Uterus (tissue), 4 donors: ENCODE measurements at places on chromosomes 11 and 22.

DNA sequence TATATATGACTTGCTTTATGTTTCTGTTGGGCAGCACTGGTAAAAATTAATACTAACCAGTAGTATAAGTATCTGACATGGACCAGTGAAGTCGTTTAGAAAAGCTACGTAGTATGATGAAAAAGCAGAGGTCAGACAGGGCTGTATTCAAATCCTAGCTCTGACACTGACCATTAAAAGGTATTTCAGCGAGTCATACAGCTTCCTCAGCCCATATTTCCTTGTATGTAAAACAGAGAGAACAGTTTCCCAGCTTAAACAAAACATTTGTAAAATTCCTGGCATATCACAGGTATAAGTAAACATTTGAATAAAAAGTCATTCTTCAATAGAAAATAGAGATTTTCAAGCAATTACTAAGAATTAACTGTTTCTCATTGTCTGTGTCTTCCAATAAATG is 4.2 kb downstream of the NOX4 start:
- DNase-seq = no peak

DNA sequence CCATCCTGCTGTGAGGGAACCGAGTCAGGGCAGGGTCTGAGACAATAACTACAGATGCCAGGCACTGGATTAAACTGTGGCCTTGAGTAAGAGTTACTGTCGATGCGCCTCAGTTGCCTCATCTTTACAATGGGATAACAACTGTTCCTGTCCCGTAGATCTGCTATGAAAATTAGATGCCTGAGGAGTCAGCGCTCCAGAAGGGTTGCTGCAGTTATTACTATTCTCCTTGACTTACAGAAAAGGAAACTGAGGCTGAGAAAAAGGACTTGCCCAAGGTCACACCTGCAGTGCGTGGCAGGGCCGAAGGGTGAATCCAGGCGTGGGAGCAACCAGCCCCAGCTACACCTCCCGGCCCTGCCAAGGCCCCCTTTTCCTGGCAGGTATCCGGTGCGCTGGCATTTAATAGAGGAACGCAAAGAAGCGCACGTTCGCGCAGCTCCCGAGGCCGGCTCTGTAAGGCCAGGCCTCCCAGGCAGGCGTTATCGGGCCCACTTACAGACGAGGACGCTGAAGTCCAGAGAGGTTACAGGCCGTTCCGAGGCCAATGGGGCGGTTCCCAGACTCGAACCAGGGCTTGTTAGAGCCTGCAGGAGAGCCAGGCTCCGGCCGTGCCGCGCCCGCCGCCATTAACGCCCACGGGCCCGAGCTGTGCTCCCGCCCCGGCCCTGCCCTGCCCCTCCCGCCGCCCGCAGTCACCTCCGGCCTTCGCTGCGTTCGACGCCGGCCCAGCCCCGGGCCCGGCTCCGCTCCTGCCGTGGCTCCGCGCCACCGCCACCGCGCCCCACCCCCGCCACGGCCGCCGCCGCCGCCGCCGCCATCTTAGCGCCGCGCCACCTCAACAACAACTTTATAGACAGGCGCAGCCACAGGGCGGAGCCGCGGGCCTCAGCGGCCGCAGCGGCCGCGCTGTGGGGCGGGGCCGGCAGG is at the start of gene C11orf68:
Gene C11orf68, minus strand, starts transcription at position 852 of the 930 bp plus-strand sequence. Its CDS starts 31 bp downstream, at position 821.
- DNase-seq = no peak

DNA sequence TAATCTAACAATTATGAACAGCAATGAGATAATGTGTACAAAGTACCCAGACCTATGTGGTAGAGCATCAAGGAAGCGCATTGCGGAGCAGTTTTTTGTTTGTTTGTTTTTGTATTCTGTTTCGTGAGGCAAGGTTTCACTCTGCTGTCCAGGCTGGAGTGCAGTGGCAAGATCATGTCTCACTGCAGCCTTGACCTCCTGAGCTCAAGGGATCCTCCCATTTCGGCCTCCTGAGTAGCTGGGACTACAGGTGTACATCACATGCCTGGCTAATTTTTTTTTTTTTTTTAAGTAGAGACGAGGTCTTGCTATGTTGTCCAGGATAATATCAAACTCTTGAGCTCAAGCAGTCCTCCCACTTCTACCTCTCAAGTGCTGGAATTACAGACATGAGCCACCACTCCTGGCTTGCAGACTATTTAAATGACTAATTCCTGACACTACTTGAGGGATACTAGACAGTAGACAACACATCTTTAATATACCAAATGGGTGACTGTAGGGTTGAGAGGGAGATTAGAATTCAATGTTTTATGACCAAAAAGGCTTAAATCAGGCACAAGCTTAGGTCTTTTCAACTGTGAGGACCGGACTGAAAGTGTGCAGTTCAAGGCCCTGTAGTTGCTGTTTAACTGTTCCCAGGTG is 12.7 kb downstream of the OR51B4 start:
- no peak for DNase-seq

DNA sequence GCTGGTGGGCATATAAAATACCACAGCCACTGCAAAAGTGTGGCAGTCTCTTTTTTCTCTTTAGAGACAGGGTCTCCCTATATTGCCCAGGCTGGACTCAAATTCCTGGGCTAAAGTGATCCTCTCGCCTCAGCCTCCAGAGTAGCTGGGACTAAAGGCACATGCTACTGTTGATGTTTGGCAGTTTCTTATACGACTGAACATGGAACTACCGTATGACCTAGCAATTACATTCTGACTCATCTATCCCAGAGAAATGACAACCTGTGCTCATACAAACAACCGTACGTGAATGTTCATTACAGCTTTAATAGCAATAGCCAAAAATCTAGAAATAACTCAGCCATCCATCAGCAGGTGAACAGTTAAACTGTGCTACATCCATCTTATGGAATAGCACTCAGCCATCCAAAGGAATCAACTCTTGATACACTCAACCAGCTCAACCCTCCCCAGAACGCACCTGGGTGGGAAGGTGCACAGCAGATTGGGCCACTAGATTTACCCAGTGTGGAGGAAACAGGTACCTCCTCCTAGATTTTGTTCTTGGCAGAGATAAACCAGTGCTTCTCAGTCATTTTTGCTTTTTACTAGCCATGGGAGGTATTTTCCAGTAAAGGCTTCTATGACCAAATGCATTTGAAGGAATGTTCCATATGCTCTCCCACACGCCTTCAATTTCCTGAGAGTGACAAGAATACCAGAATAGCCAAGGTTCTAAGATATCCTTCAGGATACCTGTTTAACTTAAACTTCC is 130.5 kb downstream of the MED15 start:
- DNase-seq = no peak

DNA sequence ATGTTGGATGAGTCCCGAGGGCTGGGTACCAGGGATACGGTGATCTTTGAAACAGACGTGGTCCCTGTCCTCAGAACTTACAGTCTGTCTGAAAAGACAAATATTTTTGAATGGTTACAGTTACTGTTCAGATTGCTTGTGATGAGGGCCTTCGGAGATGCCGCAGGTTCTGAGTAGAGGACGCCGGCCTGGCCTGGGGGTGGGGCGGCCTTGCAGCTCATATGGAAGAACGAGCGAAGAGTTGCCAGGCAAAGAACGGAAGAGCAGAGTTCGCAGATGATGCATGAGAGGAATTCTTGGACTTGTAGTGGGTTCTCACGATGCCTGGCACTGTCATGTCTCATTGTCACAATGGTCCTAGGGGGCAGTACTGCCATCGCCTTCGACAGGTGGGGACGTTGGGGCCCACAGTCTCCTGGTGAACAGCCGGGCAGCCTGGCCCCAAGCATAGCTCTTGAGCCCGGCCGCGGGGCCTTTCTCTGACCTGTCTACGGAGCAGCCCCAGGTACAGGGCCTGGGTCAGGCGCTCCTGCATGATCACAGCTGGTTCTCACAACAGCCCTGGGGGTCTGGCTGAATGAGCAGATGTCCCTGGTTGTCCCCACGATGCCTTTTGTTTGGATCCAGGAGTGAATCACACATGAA is 60.9 kb upstream of the PARVG start:
- no peak for DNase-seq

GRCh38 chr11:19594326-19594725 is 118.3 kb upstream of the NAV2 start:
- no peak for DNase-seq

DNA sequence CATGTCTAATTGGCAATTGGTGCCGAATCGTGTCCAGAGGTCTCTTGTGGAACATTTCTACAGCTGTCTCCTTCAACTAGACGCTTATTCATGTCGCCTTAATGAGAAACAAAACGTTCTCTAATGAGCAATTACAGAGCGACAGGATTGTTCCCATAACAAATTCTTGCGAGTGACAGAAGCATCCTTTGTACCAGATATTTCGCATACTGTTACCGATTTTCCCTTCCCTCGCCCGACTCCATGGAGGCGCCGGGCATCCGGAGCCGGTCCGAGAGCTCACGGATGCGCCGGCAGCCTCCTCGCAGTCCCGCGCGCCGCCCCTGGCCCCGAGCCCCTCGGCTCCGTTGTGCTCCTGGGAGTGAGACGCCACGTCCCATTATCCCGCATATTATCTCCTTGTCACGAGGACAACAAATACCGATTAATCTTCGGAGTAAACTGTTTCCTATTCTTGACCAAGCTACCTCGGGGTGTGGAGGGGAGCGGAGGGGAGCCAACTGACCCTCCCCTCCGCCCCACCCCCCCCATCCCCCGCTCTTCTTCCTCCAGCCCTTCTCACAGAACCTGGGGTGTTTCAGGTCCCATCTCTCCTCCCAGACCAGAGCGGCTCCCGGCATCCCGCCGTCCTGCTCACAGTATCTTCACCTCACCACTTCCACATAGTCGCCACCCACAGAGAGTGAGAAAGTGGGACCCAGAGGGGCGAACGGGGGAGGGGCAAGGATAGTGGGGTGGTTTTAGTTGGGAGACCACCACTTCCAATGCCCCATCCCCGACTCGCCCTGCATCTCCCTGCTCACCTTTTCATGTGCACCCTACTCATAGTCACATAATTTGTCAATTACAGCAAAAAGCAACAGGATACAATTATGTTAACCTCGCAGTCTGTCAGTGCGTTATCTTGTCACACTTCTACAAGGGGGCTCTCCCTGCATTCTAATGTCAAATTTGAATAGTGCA is 11.4 kb downstream of the PAX6 start:
- no peak for DNase-seq

DNA sequence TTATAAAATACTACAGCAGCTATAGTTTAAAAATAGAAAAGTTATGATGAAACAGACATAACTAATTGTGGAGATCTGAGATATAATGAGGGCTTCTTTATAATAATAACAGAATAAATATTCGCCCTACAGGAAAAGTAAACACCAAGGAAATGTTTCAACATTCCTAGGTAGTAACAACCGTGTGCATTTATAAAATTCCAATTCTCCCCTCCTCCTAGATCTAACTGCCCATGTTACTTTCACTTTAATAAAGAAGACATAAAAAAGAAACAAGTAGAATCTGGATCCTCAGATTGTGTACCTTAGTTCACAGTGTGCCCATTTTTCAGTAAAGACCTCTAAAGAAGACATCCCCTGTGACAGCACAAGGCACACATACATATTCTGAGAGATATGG is 57.8 kb upstream of the MN1 start:
- DNase-seq = no peak

- no peak for DNase-seq
Measured at GRCh38 chr22:46794067-46794466, 31.6 kb downstream of the TBC1D22A start.

DNA sequence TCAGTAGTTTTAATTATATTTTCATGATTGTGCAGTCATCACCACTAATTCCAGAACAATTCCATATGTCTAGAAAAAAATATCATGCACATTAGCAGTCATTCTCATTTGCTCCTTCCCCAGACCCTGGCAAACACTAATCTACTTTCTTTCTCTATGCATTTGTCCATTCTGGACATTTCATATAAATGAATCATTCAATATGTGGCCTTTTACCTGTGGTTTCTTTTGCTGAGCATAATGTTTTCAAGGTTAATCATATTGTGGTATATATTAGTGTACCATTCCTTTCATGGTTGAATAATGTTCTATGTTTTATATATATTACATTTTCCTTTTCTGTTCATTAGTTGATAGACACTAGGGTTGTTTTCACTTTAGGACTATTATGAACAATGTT is 811.1 kb upstream of the RAG2 start:
- DNase-seq = no peak

DNA sequence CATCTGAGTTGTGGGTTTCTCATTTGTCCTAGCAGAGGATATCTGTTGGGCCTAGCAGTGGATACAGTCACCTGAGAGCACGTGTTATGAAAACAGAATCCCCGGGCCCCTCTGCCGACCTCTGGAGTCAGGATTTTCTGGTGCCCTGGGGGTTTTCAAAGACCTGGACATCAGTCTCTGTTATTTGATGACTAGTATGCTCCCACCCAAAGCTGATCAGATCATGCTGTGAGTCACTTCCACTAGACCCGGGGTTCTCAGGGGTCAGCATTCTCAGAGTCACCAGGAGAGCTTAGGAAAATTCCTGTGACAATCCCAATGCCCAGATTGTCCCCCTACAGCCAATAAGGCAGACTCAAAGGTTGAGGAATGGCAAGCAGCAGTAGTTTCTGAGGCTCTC is 38.7 kb downstream of the KCNJ1 start:
- DNase-seq = no peak

- DNase-seq = no peak
Measured at GRCh38 chr11:19602891-19603290, 109.7 kb upstream of the NAV2 start.

DNA sequence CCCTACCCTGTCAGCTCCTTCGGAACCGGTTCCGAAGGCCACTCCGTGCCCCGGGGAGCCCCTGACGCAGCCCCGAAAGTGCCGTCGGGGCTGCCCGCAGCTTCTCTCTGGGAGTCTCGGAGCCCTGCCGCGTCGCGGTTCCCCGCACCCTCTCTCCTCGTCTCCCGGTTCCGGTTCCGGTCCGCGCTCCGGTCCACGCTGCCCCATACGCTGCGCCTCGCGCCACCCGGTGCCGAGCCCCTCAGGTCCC is 618 bp downstream of the MTA2 start:
- no peak for DNase-seq

DNA sequence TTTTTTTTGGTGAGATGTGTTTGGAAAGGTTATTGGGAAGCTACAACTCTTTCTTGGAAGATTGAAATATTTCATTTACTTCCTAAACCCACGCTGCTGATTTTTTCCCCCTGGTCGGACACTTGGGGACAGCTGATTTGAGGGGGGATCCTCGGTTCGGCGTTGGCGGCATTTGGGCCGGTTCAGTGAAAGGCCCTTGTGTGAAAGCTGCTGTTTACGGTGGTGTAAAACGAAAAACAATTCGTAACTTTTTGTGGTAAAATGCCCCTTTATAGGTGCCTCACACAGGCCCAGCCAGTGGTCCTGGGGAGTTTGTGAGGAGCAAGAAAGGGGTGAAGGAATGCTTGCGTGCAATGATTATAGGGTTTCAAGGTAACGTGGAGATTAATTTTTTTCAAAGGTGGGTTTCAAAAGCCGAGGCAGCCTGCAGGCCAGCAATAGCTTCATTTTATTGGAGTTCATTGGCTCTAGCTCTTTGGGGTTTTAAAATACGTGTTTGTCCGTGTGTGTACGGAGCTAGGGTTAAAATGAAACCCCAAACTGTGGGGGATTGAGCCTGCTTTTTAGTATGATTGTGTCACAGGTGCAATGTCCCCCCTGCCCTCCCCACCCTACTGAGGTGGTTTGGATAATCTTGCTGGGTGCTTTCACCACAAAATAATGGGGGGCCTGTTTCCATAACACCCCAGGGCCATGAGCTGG is 77.2 kb upstream of the PPARA start:
- peak; percentile 13 for DNase-seq

- peak; percentile 92 for DNase-seq
Measured at GRCh38 chr11:2825889-2826678, 59.5 kb downstream of the CDKN1C start.
